Karpas-422 (cell line): ENCODE measurements at places on chromosomes 1 and 21.

DNA sequence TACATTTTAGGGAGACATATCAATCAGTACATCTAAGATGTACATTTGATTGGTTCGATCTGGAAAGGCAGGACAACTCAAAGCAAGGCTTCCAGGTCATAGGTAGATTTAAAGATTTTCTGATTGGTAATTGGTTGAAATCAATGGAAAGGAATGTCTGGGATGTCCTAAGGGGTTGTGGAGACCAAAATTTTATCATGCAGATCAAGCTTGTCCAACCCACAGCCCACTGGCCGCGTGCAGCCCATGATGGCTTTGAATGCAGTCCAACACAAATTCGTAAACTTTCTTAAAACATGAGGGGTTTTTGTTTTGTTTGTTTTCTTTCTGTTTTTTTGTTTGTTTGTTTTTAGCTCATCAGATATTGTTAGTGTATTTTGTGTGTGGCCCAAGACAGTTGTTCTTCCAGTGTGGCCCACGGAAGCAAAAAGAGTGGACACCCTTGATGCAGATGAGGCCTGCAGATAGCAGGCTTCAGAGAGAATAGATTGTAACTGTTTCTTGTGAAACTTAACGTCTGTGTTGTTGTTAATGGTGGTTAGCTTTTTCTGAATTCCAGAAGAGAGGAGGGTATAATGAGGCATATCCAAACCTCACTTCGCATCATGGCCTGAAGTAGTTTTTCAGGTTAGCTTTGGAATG is 3.1 kb downstream of the IFNAR1 start:
- DNase-seq, result no peak

DNA sequence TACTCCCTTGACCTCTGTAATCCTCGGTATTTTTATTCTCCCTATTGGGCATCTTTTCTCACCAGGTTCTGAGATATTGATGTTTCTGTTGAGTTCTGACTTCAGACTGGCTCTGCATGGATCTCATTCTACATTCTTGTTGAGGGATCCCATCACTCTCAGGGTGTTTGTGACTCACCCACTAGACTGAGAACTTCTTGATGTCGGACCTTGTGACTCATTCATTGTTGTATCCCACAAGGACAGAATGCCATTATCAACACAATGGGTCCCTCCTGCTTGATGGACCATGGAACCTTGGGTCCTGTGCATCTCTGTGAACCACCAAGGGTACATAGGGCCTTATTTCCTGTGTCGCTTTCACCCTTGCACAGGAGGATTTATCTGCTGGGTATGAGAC is 174.1 kb downstream of the PBX1 start:
- DNase-seq, result no peak

DNA sequence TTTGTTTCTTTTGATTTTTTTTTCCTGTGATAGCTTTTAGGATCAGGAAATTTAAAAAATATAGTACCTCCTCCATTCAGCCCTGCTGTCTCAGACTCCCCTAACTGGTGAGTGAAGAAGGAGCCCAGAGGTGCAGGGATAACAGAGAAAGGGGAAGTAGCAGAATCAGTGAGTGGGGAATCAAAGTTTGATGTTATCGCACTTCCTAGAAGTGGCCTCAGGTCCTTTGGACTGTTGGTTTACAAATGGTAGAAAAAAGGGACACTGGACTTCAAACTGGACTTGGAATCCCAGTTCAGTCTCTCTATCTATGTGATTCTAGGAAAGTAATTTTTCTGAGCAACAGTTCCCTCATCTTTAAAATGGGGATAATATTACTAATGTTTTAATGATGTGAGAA is 99.5 kb downstream of the FGGY start:
- no peak for DNase-seq

GRCh38 chr1:21126324-21126723 is 50.4 kb downstream of the EIF4G3 start:
- no peak for DNase-seq

GRCh38 chr1:169513208-169513607 is 27.5 kb upstream of the SLC19A2 start:
- no peak for DNase-seq

DNA sequence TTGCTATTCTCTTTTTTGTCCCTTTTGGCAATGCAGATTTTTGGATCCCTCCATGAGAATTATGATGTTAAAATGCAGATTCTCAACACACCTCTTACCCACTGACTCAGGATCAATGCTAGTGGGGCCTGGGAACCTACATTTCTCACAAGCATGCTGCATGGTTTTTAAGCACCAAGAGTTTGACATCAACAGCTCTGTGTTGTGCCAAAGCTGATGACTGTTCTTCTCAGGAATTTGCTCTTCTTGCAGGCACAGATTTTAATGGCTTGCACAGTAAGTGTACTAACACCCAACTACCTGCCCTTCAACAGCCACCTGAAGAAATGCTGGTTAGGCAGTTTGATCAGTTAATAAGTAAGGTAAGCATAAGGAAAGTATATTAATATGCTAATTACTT is 468.7 kb downstream of the PTBP2 start:
- DNase-seq, result no peak

- no peak for DNase-seq
Observed at GRCh38 chr1:186440584-186440983, 20.3 kb downstream of the PDC start.

- DNase-seq, result no peak
Observed at GRCh38 chr1:230681599-230681998, 32.3 kb downstream of the AGT start.

DNA sequence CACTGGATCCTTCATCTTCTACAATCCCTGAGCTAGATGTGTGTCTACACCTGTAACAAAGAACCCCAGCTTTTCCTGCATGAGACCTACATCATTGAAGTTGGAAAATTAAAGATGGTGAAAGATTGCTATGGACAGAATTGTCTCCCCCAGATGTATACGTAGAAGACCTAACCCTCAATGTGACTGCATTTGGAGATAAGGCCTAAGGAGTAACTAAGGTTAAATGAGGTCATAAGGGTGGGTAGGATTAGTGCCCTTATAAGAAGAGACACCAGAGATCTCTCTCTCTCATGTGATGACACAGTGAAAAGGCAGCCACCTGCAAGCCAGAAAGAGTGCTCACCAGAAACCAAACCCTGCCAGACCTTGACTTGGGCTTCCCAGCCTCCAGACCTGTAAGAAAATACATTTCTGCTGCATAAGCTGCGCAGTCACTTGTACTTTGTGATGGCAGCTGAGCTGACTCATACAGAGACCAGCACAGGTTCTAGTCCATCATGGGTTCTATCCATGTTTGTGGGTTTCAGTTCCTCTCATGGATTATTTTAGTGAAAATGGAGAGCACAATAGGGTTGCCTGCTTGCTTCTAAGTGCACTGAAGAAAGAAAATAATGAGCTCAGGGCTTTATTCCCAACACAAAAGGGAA is 180.8 kb downstream of the TPR start:
- no peak for DNase-seq

DNA sequence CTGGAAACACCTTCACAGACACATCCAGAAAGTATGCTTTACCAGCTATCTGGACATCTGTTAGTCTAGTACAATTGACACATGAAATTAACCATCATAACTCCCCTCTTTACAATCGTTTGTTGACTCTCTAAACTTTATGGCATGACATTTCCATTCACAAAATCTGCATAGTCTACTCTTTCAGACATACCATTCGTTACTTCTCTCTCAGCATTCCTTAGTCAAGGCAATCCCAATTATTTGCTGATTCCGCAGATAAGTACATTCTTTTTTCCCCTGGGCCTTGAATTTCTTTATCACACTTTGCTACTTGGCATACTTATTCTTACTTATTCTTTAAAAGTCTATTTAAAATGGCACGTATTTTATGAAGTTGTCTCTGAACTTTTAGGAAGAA is 15.1 kb upstream of the CRB1 start:
- DNase-seq, result no peak

GRCh38 chr1:223833948-223834347 is 11.8 kb downstream of the TP53BP2 start:
- DNase-seq, result no peak

- peak; percentile 89 for DNase-seq
Observed at GRCh38 chr1:9654051-9654833, 2.7 kb downstream of the PIK3CD start.

DNA sequence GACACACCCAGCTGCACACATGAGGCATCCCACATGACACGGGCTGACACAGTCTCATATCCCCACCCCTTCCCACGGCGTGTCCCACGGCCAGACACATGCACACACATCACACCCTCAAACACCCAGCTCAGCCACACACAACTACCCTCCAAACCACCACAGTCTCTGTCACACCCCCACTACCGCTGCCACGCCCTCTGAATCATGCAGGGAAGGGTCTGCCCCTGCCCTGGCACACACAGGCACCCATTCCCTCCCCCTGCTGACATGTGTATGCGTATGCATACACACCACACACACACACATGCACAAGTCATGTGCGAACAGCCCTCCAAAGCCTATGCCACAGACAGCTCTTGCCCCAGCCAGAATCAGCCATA is 22.6 kb downstream of the PODN start:
- no peak for DNase-seq

DNA sequence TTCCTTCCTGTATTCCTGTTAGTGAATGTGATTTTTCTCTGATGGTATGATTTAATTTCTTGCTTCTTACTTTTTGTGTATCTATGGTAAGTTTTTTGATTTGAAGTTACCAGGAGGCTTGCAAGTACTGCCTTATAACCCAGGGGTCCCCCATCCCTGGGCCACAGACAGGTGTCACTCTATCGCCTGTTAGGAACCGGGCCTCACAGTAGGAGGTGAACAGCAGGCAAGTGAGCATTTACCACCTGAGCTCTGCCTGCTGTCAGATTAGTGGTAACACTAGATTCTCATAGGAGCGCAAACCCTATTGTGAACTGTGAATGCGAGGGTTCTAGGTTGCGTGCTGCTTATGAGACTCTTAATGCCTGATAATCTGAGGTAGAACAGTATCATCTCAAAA is 143.3 kb downstream of the RPS6KC1 start:
- no peak for DNase-seq

- DNase-seq, result no peak
Observed at GRCh38 chr1:107122225-107122624, 18.6 kb upstream of the NTNG1 start.

DNA sequence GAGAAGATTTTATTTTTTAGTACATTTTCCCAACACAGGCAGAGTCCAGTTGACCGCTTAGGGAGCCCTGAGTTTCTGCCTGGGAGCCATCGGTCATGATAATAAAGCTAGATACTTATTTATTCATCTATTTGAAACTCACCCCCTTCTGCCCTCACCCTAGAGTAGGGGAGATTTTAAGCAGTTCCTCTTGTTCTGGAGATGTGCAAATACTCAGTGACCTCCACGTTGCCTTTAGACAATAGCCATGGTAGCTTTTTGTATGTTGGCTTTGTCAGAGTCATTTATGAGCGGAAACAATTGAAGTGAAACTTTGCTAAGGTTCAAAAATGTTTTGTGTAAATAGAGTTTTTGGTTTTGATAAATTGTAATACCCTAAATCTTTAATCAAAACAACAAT is 45.7 kb upstream of the PLPPR4 start:
- no peak for DNase-seq

- no peak for DNase-seq
Observed at GRCh38 chr21:14866859-14867765, 197.7 kb downstream of the NRIP1 start.

GRCh38 chr1:97837161-97837560 is 83.7 kb downstream of the DPYD start:
- DNase-seq, result no peak

GRCh38 chr1:79568411-79568810 is 561.9 kb upstream of the ADGRL4 start:
- no peak for DNase-seq

- no peak for DNase-seq
Observed at GRCh38 chr1:13764588-13765332, 64.8 kb downstream of the PRDM2 start.

- no peak for DNase-seq
Observed at GRCh38 chr1:247295746-247296145, 35.9 kb downstream of the ZNF496 start.

DNA sequence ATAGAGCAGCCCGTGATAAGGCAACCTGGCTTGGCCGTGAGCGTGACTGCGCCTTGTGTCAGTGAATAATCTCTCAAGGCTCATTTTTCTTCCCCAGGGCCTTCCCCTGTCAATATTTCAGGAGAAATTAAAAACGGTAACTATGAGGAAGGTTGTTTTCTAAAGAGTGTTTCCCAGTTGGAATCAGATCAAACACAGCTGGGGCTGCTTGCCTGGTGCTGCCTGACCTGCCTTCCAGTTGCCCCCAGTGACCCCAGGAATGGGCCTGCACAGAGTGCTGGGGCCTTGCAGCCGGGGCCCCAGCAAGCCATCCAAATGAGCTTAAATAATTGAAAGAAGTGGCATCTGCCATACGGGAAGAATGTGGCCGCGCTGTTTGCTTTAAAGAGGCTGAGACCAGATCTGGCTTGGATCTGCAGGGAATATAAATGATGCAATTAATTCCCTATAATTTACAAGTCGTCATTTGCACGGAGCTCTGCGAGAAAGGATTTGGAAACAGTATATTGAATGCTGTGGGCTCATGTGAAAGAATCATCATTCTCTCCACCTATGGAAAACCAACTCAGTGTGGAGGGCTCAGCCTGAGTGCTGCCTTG is 203.9 kb downstream of the C1orf94 start:
- DNase-seq, result no peak

DNA sequence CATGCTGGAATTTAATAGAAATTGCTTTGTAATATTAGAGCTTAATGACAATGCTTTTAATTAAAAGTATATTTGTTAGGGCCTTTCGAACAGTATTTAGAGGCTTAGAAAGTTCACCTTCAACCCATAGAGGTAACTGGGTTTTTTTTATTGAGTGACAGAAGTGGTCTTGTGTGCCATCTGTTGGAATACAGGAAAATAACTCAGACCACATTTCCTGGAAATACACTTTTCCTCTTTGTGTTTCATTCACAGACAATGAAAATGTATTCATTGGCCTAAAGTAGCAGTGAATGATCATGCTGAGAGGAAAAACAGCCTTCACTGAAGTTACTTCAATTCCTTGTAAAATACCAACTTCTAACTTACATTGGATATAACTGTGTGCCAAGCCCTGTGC is 83.6 kb upstream of the L1TD1 start:
- no peak for DNase-seq

DNA sequence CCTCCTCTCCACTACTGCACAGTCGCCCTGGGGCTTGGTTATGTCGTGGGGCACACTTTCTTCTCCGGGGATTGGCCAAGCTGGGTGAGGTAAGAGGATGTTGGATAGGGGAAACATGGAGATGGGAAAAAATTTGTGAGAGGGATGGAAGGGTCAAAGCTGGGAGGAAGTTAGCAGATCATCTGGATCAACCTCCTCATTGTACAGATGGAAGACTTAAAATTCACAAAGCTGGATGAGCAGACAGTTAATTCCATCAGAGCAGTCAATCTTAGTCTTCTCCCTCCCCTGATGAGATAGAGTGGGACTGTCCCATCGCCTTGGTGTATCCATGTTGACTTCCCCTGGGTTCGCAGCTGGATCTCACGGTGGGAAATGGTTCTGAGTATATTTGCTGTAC is 69.6 kb upstream of the CNTN2 start:
- no peak for DNase-seq
